Spinal cord (tissue), 10 donors: ENCODE measurements at places on chromosomes 5 and 9.

DNA sequence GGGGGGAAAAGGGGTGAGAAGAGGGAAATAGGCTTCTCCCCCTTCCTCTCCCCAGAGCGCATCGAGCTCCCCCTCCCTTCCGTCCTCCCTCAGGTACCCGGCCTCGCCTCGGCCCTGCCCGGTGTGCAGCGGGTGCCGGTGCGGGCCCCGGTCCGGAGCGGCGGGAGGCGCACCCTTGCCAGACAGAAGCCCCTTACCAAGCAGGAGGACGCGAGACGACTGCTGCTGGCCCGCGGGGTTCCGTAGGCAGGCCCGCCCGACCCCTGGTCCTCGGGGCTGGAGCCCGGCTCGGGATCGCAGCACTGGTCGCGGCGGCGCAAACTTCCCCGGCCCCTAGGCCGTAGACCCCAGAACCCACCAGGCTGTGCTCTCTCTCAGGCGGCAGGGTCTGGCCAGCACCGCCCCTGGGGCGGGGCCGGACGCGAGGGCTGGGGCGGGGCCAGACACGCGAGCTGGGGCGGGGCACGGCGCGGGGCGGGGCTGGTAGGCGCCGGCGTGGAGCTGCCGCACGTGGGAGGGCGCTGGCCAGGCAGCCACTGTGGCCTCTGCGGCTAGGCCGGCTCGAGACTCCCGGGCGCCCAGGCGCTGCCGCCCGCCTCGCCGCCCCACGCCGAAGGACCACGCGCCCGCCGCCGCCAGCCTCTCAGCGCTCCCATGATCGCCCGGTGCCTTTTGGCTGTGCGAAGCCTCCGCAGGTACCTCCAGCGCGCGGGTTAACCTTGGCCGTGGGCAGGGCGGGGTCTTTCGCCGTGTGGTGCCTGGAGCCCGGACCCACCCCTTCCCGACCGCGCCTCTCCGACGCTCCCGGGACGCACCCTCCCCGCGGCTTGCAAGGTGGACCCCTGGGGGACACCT lies at the start of the genes NLN and SGTB:
Gene NLN (plus strand): TSS at position 486 of the 855 bp plus-strand sequence. CDS start 169 bp downstream, at position 655.
Gene SGTB (minus strand): TSS at position 390 of the 855 bp plus-strand sequence. CDS start 1,302 bp downstream, outside the sequence.
- peak; percentile 72 for DNase-seq

GRCh38 chr5:153895266-153895665 lies 143.4 kb downstream of the FAM114A2 start:
- DNase-seq, result no peak

- no peak for DNase-seq
These were observed 87.9 kb upstream of the FSD1L start for GRCh38 chr9:105359892-105360291.

- peak; percentile 27 for DNase-seq
These were observed 85.0 kb upstream of the COL5A1 start for GRCh38 chr9:134556531-134557068.

DNA sequence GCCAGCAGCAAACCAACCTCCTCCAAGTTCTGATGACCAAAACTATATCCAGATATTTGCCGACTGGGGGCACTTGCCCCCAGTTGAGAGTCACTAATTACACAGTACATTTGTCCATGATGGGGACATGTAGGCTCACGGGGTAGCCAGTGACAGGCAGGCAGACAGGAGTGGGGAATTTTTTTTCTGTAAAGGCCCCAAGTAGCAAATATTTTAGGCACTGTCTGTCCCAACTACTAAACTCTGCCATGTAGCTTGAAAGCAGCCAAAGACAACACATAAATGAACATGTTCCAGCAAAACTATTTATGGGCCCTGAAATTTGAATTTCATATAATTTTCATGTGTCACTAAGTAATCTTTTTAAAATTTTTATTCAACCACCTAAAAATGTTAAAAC lies 80.7 kb downstream of the GRIA1 start:
- peak; percentile 75 for DNase-seq

GRCh38 chr5:140073296-140073695 lies 30.2 kb upstream of the NRG2 start:
- DNase-seq, result no peak

GRCh38 chr5:68217528-68217927 lies 2.0 kb downstream of the PIK3R1 start:
- DNase-seq, result no peak

GRCh38 chr9:108265065-108265464 lies 590.7 kb downstream of the ACTL7B start:
- no peak for DNase-seq

DNA sequence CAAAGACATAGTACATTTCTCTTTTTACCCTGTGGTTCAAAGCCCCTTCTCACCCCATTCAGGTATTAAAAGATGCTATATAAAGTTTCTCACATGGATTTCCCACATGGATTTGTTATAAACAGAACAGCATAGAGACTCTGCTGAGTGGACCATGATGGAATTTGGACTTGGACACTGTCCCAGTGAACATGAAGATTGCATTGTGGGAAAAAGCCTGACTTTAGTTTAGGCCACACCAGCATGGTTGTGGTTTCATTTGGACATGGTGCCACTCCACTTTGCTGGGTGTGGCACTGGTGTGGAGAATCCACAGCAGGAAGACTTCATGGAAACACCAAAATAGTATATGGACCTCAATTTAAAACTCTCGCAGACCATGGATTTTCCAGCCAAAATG lies 124.6 kb downstream of the ARHGAP26 start:
- DNase-seq, result no peak

- no peak for DNase-seq
These were observed 36.5 kb downstream of the ZCCHC7 start for GRCh38 chr9:37156781-37157356.

- DNase-seq, result no peak
These were observed 84.2 kb upstream of the PCSK1 start for GRCh38 chr5:96517295-96517694.

DNA sequence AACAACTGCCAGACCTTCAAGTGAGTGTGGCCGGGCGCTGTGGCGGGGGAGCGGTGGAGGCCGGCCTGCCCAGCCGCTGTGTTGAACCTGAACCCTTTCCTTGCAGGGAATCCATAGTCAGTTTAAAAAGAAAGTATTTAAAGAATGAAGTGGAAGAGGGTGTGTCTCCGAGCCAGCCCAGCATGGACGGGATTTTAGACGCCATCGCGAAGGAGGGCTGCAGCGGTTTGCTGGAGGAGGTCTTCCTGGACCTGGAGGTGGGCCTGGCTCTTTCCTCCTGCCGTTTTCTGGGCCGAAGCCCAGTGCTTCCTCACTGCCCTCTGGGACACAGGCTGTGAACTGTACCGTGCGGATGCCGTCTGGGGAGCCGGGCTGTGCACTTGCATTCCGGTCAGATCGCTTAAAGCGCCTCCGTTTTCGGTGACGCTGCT lies 19.1 kb downstream of the EXOC3 start:
- DNase-seq, result no peak

DNA sequence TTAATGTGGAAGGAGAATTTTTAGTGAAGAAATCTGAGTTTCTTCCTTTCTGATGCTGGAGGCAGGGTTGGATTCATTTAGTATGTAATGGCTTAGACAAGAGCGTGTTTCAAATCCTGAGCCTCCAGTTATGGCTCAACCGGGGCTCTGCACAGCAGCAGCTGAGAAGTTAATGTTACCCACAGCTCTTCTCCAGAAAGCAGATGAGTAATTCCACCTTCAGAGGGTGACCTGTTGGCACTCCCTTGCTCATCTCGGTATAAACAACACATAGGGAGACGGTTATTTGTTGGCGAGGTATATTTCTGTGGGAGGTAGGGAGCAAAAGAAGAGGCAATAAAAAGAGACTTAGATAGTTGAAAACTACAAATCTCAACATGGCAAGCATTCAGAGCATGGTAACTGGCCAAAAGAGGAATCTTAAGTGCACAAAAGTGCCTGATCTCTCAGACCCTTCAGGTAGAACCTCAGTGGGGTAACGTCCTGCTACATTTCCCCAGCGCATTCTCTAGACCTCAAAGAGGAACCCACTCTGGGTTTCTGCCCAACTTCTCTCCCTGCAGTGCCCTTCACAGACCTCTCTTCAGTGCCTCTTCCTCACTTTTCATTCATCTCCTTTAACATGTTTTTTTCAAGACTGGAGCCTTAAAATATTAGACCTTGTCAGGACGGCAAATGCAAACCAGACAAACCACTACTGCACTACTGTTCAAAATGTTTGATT lies 417.5 kb upstream of the ADAMTSL1 start:
- no peak for DNase-seq

- no peak for DNase-seq
These were observed 418.2 kb downstream of the GABRG2 start for GRCh38 chr5:162485666-162486292.

DNA sequence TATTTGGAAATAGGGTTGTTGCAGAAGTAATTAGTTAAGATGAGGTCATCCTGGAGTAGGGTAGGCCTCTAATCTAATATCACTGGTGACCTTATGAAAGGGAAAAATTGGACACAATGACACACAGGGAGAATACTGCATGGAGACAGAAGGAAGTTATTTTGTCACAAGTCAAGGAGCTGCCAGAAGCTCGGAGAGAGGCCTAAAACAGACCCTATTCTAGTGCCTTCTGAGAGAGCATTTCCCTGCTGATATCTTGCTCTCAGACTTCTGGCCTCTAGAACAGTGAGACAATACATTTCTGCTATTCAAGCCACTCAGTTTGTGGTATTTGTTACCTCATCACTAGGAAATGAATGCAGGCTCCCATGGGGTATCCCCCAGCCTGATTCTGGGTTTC lies 332.9 kb downstream of the CSNK1G3 start:
- no peak for DNase-seq

DNA sequence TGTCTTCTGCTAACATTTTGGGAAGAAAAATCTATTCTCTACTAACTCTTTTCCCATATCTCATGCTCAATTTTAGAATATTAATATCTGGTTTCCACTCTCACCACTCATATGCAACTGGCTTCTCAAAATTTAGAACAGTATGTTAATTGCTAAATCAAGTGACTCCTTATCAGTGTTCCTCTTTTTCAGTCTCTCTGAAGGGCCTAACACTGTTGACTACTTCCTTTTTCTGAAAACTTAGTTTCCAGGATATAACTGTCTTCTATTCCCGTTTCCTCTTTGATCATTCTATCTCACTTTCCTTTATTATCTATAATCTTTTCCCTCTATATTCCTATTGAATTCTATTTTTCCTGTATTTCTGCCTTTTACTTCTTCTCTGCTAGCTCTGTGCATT lies 1717.2 kb upstream of the C9orf72 start:
- DNase-seq, result no peak

GRCh38 chr9:108069991-108070390 lies 580.4 kb upstream of the KLF4 start:
- no peak for DNase-seq

- no peak for DNase-seq
These were observed 395 bp downstream of the TLN1 start for GRCh38 chr9:35731415-35732184.

DNA sequence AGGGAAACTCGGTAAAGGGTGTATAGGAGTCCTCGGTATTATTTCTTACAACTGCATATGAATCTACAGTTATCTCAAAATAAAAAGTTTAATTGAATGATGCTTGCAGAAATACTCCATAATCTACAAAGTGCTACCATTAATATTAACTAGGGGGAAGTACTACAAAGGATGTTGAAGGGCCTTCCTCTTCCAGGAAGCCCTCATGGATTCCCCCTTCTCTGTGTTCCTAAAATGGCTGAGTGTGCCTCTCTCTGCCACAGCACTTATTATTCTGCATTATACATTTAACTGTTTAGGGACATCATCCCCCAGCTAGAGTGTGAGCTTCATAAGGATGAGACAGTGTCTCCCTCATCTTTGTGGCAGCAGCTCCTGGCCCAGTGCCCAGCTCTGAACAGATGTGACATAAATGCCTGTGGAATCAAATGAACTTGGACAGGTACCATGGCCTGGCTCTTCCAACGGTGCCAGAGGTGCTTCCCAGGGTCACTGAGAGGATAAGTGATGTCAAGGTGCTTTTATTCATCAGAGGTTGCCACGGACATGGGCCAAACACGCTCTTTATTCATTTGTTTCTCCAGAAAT lies 99.5 kb downstream of the PAX5 start:
- no peak for DNase-seq

DNA sequence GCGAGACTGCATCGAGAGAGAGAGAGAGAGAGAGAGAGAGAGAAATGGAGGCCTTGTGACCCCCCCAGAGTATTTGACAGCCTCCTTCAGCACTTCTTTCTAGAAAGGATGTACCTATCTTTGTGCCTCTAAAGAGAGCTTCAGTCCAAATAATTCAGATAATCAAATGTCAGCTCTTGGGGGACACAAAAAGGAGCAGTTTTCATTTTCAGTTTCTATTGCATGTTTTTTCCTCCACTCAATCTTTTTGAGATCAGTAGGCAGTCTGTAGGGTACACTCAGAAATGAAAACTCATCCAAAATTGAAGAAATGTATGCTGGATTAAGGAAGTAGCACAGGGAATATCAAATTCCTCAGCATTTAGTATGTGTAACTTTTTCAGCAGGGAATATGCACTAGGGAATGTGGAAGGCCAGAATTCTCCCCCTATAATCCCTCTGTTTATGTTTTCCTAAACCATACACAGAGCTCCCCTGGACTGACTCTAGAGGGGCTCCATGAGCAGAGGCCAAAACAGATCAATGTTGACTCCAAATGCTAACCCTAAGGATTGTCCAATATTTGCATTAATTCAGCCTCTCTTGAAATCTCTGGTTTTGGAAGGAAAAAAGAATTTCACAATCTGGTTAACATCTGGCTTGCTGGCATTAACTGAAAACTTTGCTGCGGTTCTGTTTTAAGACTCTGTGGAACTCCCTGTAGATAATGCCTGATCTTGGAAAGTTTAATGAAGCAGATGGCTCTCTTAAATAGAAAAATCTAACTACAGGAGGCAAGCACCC lies 250.1 kb downstream of the CEMIP2 start:
- peak; percentile 71 for DNase-seq

DNA sequence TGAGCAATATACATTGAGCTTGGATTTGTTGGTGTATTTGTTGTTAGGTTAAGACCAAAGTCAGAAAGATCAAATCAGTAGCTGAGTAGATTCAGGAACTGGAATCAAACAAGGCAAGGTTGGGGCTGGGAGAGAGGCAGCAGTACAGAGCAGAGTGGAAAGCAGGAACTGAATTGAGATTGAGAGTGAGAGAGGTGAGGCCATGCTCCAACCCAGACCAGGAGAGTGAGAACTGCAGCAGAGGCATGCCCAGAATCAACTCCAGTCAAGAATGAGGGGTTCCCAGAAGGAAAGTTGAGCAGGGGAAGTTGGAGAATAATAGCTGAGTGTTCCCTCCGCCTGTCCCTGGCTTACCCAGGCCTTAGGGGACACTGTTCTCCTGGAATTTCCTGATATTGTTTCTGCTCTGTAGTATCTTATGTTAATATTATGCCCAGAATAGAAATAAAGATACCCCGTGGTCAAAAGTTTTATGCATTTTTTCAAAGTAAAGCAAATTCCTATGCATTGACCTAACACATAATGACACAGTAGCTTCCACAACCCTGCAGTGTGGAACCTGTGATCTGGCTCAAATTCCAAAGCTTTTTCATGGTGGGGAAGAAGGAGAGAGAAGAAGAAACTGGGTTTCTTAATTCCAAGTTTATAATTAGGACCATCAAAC lies 82.7 kb downstream of the SV2C start:
- DNase-seq, result no peak

GRCh38 chr5:77425420-77425819 lies 66.7 kb downstream of the WDR41 start:
- no peak for DNase-seq
